CD8-positive, alpha-beta T cell (primary cell): ENCODE measurements at places on chromosomes 2 and 18.

- no peak for DNase-seq
Observed at GRCh38 chr2:118216224-118216623, 128.0 kb downstream of the INSIG2 start.

DNA sequence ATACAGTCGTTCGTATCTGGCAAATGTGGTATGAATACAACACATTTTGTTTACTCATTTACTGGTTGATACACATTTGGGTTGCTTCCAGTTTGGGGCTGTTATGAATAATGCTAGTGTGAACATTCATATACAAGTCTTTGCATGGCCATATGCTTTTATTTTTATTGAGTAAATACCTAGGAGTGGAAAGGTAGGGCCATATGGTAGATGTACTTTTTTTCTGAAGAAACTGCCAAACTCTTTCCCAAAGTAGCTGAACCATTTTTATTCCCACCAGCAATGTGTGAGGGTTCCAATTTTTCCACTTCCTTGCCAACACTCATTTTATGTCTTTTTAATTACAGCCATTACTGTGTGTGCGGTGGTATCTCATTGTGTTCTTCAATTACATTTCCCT, 496.2 kb upstream of the NRXN1 start:
- DNase-seq = no peak

DNA sequence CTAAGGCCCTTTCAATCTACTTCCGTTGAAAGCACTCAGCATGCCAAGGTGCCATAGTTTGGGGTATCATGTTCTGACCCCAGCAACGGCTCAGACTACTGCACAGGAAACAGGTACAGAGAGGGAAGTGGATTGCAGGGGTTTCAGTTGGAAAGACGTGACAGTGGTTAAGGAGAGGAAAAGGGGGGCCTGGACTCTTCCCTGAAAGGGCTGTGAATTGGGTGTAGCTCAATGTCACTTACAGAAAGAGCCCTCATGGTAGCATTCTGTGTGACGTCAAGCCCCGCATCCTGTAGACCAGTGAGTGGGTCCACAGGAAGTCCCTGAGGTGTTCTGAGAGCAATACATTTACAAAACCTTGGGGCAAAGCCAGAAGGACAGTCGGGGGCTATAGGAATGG, 121.5 kb upstream of the GYPC start:
- DNase-seq = no peak

DNA sequence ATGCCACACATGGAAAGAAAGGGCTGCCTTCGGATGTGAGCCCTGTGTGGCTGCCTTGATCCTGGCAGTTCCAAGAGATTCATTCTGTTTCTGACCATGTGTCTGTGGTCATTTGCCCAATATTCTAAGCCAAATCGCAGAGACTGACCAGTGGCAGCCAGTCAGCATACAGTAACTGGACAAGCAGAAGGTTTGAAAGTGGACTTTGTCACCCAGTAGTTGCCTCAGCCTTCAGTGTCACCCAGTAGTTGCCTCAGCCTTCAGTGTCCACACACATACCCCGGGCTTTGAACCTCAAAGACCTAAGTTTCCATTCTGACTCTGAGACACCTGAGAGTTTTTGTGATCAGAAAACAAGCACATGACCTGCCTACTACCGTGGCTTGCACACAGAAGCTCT, 5.0 kb downstream of the RFX8 start:
- DNase-seq = no peak
